D721Med (cell line): ENCODE measurements at places on chromosomes 4 and X.

DNA sequence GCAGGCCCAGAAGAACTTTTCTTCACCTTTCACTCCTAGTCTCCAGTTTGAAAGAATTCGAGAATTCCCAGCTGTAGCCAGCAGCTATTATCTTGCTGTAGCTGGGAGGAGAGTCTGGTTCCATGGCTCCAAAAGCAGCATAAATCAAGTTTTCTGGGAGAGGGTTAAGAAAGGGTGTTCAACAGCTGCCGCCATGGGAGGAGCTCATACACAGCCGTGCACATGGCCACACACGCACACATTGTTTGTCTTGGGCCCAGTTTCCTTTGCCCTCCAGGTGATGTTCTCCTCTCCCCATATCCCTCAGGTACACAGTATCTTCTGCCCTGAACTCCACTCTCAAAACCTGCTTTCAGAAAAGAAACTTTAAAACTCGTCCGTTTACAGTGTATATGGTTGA is 4.1 kb upstream of the GPC3 start:
- DNase-seq = no peak

DNA sequence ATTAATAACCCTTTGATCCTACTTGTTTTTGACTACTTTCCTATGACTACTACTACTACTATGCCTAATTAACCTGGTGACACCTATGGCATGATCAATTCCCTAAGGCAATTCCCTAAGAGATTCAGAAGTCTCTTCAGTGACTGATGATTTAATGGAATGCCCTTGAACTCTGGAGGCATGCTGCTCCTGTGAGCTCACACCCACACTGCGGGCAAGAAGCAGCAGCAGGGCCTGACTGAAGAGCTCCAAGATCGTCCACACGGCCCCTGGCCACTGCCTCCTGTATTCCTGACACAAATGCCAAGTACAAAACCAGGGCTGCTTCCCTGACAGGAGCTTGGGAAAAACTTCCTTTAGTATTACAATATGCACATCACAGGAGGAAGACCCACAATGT is 74.2 kb upstream of the STS start:
- no peak for DNase-seq

- no peak for DNase-seq
Measured at GRCh38 chr4:86130160-86130933, 229.5 kb downstream of the MAPK10 start.

DNA sequence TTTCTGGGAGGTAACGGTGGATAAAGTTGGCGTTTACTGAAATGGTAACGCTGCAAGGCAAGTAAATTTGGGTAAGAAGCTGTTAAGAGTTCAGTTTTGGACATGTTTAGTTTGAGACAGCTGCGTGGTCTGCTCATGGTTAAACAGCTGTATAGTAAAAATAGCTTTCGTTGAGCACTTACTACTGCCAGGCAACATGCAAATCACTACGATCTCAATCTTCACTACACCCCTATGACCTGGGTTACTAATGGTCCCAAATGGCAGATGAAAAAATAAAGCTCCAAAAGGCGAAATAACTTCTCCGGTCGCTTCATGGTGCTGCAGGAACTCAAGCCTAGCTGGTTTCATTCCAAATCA is 22.2 kb downstream of the FABP2 start:
- no peak for DNase-seq

DNA sequence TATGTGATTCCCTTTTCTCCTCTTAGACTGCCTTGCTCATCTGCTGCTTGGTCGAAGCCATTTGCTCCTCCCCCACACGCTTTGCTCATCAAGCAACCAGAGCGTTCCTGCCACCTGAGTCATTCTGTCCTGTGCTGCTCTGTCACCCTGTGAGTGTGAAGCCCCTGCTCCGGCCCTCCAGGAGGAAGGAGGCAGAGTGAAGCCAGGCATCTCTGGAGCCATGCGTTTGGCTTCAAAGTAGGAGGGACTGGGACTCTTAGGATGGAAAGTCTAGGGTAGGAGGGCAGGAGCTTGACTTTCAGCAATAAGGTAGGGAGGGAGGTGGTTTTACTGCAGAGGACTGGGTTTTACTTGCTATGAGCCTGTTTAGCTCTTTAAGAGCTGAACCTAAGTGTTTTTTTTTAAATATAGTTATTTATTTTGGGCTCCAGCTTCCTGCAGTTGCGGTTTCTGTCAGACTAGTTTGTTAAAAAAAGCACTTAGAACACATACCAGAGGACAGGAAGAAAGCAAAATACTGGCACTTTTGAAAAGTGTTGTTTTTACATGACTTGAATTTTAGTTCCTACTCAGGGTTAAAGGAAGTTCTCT is 63.6 kb downstream of the SPINK2 start:
- no peak for DNase-seq

GRCh38 chr4:20394512-20394911 is 142.8 kb downstream of the SLIT2 start:
- no peak for DNase-seq

GRCh38 chrX:9466736-9467135 is 1.9 kb downstream of the TBL1X start:
- DNase-seq = no peak

DNA sequence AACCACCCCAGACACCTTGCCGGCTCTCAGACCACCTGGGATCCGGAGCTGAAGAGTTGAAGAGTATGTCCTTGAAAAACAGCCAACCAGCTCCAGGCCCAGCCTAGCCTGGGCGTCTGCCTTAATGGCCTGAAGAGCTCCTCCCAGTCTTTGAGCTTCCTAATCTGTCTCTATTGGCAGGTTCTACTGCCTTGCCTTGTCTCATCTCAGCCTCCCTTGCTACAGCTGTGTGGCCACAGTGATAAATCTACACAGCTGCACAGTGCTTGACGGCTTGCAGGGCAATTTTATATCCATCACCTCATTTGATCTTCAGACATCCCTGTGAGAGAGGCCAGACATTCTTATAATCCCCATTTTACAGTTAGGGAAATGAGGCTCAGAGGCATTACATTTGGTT is 19.9 kb downstream of the AWAT2 start:
- no peak for DNase-seq

- no peak for DNase-seq
Measured at GRCh38 chr4:31442236-31442635, 722.1 kb downstream of the PCDH7 start.

DNA sequence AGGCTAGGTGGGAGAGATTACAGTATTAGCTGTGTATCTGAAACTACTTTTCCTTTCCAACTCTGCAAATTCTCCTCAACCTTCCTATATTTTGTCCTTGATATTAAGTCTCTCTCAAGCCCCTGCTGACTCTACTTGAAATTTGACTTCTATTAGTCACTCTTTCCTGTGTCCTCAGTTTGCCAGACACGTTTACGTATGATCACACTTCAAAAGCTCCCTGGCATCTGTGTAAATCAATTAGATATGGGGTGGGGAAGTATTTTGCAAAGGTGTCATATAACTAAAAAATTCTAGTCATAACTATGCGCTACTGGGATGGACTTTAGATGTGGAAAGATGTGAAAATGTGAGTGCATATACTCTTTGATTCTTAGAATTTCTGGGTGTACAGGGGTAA is 67.4 kb upstream of the ARHGAP24 start:
- no peak for DNase-seq

DNA sequence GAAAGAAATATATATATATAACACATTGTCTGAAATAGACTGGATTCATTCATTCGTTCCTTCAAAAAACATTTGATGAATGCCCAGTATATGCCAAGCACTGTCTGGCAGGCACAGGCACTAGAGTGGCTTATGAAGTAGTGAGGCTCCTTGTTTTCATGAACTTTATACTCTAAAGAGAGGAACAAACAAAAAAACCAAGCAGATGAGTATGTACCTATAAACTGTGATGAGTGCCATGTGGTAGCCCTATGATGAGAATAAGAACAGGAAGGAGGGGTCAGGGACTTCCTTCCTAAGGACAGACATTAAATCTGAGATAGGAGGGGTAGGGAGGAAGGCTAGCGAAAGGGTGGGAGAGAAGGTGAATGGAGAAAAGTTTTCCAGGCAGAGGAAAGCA is 19.5 kb upstream of the PDGFRA start:
- DNase-seq = no peak

DNA sequence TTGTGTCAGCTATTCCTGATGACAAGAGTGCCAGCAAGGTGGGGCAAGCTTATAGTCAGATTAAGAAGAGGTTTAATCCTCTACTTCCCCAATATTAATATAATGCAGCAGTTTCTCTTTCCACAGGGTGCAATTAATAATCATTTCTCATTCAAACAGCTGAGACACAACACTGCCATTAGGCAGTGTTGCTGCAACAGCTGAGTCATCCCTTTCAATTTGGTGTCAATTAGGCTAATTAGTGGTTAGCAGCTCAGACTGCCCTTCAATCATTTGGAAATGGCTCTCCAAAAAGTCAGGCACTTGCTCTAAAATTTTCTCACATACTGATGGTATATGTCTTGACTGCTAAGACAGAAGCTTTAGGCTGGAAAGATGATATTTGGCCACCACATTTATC is 265.7 kb upstream of the FAM241A start:
- DNase-seq = no peak

DNA sequence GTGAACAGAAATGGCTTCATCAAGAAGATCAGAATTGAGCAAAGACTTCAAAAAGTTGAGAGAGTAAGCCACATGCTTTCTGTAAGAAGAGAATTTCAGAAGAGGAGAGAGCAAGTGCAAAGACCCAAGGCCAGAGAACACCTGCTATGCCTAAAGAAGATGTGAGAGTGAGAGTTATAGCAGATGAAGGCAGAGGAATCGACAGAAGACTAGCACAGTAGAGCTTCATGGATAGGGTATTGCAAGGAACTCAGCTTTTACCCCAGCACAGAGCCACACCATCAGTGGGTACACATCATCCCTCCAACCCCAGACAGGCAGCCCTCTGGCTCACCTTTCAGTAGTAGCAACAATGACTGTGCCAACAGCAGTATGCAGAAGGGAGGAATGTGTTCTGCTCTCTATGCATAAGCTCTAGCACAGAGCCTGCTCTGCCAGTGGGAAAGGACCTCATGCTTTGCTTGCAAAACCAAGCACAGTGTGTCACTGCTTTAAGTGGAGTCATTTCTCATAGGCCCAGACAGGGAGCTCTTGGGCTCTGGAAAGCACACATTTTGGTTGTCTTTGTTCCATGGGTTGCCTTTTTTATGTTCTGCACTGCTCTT is 318.6 kb downstream of the NAF1 start:
- no peak for DNase-seq

- DNase-seq = no peak
Measured at GRCh38 chrX:621705-622503, 8.7 kb upstream of the SHOX start.

GRCh38 chrX:67585401-67585800 is 41.6 kb downstream of the AR start:
- DNase-seq = no peak

DNA sequence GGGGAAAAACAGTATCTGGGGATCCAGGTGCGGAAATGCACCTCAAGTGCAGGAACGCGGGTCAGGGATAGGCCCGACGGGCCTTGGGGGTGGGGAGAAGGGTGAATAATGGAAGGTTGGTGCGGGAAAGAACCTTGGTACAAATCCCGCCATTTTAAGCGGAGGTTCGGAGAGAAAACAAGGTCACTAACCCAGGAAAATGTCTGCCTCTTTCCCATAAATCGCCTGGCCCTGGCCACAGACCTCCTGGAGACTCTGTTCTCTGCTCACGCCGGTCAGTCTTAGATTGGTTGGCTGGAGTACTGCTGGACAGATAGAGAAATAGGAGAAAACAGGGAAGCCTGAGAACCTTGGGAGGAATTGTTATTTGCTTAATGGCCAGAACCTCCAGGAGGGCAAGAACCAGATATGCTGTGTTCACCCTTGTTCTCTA is 897 bp upstream of the FBXL5 start:
- DNase-seq = no peak

- no peak for DNase-seq
Measured at GRCh38 chr4:40843696-40844095, 93.9 kb downstream of the NSUN7 start.

- DNase-seq = no peak
Measured at GRCh38 chrX:68693481-68694434, 46.3 kb downstream of the STARD8 start.

- DNase-seq = no peak
Measured at GRCh38 chr4:35739308-35739707, 505.0 kb downstream of the ARAP2 start.

DNA sequence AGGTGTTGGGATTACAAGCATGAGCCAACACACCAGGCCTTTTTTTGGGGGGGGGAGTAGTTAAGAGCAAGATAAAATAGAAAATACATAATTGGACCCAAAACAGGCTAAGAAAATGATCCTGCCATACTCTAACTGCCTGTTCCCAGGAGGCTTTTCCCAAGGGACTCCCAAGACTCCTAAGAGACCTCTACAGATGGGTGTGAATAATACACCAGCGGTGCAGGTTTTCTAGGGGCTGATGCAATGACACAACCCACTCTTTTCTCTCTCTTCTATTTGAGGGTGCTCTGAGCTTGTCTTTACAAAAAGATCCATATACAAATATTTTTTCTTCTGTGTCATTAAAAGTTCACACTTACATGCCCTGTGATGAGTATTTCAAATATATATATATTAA is 116.9 kb downstream of the RASL11B start:
- DNase-seq = no peak

- no peak for DNase-seq
Measured at GRCh38 chrX:123184219-123184865, at the start of gene GRIA3. Gene GRIA3 (plus strand): TSS chrX:123184278. CDS start chrX:123184536, 258 bp downstream.

DNA sequence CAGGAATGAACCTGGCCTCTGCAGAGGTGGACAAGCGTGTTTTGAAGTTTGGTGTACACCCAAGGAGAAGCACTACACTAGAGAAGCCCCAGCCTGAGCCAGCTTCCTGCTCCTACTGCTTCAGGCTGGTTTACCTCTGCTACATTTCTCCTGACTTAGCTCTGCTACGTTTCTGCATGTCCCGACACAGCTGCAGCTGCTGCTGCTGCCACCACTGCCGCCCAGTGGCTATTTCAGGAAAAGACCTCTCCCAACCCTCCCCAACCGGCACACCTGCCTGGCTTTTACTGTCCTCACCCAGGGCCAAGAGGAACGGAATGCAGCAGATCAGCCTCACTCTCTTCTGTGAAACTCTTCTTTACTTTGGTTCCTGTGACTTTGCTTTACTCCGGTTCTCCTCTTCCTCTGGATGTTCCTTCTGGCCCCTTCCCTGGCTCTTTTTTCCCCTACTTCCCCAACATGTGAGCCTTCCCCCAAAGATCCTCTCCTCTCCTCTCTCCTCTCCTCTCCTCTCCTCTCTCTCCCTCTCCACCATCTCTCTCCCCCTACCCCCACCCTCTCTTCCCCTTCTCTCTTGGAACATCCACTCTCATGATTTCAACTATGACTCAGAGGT is 3.1 kb upstream of the P2RY4 start:
- no peak for DNase-seq

- DNase-seq = no peak
Measured at GRCh38 chr4:155526452-155527169, 140.0 kb upstream of the GUCY1A1 start.

- DNase-seq = no peak
Measured at GRCh38 chr4:141142423-141142822, 9.2 kb upstream of the RNF150 start.
